ENCODE measurements at places on chromosomes 6 and 20.

- no peak for DNase-seq
Observed at GRCh38 chr6:131547488-131547887, 25.5 kb upstream of the ARG1 start.

DNA sequence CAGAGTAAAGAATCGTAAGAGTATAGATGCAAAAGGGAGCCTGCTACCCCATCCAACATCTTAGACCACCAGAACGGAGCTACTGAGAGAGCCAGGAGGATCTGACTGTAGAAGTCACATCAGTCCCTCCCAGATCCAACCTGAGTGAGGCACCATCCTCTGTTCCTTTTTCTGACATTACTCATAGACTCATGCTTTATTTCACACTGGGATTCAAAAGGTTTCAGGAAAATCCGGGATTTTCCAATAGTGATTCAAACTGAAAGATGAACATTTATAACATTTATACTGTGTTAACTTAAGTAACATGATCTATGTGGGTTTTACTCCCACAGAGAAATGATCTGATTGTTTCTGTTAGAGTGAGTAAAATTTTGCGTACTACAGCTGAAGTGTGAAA, 868.6 kb upstream of the GJE1 start:
- DNase-seq: no peak

GRCh38 chr6:134176264-134176975, 124.0 kb upstream of the SLC2A12 start:
- DNase-seq: no peak

DNA sequence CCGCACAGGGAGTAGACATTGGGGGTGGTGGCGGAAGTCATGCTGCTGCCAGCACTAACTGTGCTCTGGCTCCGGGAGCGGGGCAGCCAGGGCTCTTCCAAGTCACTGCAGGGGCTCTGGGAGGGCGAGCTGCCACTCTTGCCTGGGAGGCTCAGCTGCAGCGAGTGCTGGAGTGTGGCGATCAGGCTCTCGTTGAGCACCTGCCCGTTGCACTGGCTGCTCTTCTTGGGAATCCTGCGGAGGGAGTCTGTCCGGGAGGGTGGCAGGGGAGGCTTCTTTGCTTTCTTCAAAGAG, 28.0 kb downstream of the HEBP2 start:
- DNase-seq: no peak

DNA sequence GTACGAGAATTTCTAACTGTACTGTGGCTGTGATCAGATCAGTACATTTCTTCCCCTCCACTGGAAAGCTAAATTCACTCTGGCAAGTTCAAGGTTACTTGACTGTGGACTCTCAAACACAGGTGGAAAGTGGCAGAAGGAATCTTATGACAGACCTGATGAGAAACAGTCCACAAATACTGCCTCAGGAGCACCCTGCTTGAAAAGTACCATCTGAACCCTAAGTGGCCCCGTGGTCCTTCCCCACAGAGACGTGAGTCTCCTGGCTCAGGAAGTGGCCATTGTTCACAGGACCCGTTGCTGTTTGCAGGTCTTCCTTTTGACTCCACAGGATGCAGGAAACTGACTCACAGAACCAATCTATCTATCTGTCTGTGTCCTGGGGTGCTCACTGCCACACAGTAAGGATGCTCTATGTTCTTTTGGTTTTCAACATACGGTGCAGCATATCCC, 47.5 kb upstream of the NHSL1 start:
- no peak for DNase-seq

DNA sequence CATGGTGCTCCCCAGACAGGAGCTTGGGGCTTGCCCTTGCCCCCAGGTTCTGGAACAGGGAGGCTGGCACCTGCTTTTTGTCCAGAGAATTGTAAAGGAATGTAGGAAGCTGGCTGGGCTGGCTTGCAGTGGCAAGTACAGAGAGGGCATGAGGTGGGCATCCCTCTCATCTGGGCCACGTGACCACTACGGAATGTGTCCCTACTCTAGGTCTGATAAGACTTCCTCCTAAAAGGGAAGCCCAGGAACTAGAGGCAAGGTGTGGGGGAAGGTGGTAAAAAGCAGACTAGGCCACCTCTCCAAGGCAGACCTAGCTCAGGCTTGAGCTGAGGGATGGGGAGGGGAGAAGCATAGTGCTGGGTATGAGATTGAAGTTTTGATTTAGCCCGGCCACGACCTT, 38.8 kb downstream of the UNC5CL start:
- no peak for DNase-seq

DNA sequence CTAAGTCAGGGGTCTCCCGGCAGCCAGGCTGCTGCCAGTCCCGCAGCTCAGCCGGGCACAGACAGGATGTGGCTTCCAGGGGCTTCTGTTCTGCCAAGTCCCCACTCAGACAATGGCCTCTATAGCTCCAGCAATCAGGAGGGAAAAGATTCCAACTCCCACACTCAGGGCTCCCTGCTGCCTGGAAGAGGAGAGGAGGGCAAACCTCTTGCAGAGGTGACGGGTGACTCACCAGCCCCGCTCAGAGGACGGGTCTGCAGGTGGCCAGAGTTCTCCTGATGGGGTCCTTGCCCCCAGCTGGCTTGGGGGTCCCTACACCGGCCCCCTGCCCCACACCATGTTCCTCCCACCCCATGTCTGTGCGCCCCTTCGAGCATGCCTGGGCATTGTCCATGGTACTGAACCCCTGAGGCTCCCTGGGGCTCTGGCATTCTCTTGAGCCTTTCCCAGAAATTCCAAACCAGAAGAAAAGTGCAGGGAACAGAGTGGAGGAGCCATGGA, 32.6 kb downstream of the NTSR1 start:
- no peak for DNase-seq

- no peak for DNase-seq
Observed at GRCh38 chr6:71250099-71250602, 38.5 kb upstream of the OGFRL1 start.

GRCh38 chr6:77341058-77341986, 122.0 kb downstream of the HTR1B start:
- no peak for DNase-seq

DNA sequence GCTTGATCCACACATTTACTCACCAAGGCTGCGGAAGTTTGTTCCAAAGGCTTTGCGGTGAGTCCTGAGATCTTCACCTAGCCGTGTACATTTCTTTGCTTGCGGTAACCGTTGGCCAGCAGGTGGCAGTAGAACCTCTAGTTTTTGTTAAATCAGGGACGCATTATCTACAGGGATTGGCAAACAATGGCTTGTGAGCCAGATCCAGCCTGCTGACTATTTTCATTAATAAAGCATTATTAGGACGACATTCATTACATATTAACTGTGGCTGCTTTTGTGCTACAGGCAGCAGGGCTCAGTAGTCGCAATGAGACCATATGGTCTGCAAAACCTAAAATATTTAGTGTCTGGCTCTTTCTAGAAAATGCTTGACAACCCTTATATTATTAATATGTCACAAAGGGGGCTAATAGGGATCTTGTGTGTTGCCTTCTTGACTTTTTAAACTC, 174.1 kb downstream of the DOK5 start:
- DNase-seq: peak; percentile 50

GRCh38 chr6:70841112-70841511, 115.7 kb downstream of the B3GAT2 start:
- no peak for DNase-seq

- DNase-seq: no peak
Observed at GRCh38 chr20:9996944-9997343, 37.8 kb upstream of the ANKEF1 start.

DNA sequence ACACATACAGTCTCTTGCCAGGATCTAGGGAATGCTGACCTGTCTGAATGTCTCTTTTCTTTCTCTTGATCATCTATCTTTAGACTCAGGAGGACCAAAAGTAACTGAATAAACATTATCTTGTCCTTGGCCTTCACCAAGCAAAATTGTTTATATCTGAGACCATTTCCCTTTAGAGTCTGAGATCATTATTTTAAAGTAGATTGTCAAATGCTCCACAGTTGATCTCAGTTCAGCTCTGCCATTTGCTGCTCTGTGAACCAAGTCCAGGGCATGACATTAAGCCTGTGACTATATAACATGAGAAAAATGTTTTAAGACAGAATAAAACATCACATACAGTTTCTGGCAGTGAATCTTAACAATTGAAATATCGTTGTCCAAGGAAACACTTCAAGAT, 148.3 kb upstream of the NRSN1 start:
- no peak for DNase-seq

GRCh38 chr20:63159826-63160640, 55.9 kb downstream of the YTHDF1 start:
- no peak for DNase-seq

- no peak for DNase-seq
Observed at GRCh38 chr6:129140526-129140925, 257.6 kb downstream of the LAMA2 start.

GRCh38 chr20:63076421-63076820, 69.7 kb upstream of the BHLHE23 start:
- no peak for DNase-seq

- peak; percentile 68 for DNase-seq
Observed at GRCh38 chr6:163335671-163336545, 78.6 kb upstream of the QKI start.

- no peak for DNase-seq
Observed at GRCh38 chr6:168370310-168370991, 50.9 kb upstream of the DACT2 start.

DNA sequence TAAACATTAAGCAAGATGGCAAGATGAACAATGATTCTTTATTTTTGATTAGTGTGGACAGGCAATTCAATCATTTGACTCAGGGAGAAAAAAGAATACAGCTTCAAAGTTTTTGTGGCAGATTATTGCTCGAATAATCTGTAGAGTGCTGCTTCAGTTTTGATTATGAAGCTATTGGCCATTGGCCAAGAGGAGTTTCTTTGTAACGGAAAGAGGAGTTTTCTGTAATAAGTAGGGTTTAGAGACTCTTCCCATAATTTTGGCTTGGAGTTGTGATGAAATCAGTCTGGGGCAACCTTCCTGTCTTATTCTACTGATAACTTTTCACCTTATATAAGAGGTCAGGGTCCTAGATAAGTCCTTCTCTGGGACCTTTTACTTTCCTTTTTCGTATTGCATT, 256.7 kb upstream of the RAB32 start:
- DNase-seq: no peak

- no peak for DNase-seq
Observed at GRCh38 chr20:2224368-2224639, 71.5 kb upstream of the TGM3 start.

DNA sequence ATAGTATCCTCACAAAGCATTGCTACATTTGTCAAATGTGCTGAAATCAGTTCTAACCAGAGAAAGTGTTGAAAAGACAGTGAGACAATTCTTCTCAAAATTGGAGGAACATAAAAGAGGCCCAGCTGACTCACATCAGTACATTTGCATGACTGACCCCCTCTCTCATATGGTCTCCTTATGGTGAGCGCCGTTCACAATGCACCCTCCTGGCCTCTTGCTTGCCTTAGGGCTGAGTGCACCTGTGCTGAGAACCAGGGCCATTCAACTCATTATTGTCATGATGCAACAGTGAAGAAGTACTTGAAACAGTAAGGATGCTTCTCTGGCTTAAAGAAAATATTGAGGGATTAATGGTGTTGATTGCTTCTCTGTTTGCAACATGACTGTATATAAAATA, 375.2 kb upstream of the AGPAT4 start:
- DNase-seq: no peak

DNA sequence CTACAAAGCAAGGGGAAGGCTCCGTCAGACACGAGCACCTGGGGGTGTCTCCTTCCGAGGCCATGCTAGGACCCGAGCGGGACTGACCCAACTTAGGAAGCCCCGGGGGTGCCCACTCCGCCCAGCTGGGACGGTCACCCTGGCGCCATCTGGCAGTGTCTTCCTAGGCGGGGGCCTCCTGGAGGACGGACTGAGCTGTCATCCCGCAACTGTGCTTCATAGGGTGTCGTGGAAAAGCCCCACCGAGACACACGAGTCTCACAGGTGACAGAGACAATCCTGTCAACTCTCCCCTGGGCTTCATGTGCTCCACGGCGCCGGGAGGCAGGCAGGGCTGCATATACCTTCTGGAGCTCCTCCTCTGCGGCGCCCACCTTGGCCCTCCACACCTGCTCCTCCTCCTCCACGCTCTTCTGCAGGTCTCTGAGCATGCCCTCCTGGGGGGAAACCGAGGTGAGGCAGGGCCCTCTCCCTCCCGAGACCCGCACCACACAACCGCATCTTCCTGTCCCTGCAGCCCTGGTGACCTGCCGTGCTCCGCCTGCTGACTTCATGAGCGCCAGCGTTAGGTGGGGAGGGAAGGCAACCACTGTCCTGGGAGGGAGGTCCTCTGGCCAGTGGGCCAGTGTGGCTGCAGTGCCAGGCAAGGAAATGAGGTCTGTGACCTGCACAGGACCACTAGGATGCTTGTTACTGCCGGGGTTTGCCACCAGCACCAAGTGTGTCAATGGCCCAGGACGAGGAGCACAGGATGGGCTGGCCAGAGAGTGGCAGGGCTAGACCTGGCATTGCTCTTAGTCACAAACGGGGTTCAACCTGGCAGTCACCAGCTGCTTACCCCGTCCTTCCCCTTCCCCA, 50.7 kb downstream of the DSTN start:
- DNase-seq: no peak

DNA sequence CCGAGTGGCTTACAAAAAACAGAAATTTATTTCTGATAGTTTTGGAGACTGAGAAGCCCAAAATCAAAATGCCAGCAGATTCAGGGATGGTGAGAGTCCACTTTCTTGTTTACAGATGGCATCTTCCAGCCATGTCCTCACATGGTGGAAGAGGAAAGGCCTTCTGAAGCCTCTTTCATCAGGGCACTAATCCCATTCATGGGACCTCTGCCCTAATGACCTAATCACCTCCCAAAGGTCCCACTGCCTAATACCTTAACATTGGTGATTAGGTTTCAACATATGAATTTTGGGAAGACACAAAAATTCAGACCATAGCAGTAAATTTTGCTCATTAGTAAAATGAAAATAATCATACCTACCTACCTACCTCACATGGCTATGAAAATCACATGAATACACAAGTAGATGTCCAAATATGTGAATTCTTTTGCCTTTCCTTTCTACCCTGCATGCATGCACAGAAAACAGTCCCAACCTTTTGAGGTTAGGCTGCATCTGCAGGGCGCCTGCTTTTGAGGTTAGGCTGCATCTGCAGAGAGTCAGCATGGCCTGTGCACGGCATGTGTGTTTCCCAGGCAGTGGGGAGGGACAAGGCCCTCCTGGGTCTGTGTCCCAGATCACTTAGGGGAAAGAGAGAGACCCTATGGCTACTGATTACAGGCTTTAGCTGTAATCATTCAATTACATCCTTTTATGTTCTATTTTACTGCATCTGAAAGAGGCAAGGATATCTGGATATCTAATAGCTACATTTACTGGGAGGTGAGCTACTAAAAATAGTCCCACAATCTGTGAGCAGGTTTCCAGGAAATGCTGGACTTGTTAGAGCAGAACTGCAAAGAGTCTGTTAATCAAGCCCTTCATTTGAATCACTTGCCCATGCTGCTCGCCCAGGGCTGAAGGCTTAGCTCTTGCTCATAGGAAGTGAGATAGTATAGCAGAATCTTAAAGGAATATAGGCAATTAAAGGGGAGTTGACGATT, 497.7 kb upstream of the MARCKS start:
- no peak for DNase-seq
